Activated CD4-positive, CD25-positive, alpha-beta regulatory T cell treated with anti-CD3 and anti-CD28 coated beads, Interleukin-2, amount 50 U/mL, for 16 hours (primary cell): ENCODE measurements at places on chromosomes 5 and 9.

GRCh38 chr9:136558373-136558772, 12.5 kb upstream of the NOTCH1 start:
- no peak for DNase-seq

DNA sequence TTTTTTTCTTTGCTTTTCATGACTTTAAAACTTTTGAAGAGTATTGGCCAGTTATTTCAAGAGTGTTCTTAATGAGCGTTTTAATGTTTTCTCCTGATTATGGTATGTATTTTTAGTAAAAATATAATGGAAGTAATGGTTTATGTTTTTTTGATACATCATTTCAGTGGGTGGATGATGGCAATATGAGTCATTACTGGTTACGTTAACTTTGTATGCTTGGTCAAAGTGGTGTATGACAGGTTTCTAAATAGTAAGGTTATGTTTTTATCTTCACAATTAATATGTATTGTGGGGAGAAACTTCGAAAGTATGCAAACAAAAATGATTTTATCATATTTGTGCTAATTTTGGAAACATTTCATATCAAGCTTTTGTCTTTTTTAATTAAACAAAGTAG, 176.7 kb upstream of the PRDM9 start:
- DNase-seq: no peak

DNA sequence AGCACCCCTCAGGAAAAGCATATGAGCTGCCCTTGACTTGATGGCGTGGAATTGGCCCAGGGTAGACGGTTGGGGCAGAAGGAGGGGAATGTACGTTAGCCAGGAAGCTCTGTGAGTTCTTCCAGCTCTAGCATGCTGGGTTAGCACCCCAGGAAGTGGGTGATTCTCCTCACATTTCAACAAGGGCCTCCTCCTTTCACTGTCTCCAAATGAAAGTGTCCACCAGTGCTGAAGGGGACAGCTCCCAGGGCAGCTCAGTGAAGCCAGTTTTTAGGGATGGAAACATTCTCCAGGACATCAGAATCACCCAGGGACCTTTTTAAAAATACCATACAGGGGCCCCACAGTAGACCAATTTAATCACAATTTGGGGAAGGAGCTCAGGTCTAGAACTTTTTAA, 17.2 kb upstream of the AFAP1L1 start:
- DNase-seq: no peak

DNA sequence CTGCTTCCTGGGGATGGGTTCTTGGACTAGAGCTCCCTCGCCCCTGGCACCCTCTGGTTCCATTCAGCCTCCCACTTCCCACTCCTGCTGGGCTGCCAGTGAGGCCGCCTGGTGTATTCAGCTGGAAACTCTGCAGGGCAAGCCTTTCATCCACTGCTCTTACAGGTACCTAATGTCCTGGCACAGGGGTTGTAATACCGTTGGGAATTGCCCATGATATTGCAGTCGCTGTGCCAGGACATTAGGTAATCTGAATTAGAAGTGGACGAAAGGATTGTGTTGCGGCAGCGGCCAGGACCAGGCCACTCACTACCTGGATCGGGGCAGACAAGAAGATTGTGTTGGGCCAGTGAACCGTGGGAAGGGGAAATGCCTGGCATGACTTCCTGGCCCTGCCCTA, 13.1 kb downstream of the TMOD1 start:
- DNase-seq: no peak

DNA sequence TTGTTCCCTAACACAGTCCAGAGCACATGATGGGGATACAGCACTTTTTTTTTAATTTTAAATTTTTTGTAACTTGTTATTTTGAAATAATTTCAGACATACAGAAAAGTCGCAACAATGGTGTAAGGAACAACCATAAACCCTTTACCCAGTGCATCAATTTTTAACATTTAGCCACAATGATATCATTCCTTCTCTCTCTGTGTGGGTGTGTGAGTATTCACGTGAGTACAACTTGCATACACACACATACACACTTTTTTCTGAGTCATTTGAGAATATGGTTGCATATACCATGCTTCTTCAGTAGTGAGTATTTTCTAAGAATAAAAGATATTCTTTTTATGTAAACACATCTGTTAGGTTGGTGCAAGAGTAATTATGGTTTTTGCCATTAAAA, 135.2 kb downstream of the ARHGAP26 start:
- no peak for DNase-seq

GRCh38 chr9:77598524-77598923, 49.6 kb downstream of the GNA14 start:
- DNase-seq: no peak
